Renal cortex interstitium (tissue), 15 donors: ENCODE measurements at places on chromosomes 3 and 15.
A peak's percentile ranks its signal among the peaks of the same experiment; 100 is the strongest.

GRCh38 chr3:161914703-161915417 lies 418.3 kb downstream of the OTOL1 start:
- DNase-seq: peak; percentile 20

DNA sequence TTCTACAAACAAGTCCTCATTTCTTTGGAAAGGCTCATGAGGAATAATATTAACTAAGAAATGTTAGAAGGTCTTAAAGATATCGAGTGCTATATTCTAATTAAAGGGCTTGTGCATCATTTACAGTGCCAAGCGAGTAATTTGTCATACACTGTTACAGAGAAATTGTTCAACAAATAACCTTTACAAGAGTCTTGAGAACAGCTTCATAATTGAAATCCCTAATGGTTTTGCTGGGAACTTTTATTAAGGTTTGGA lies 209.5 kb downstream of the MECOM start:
- no peak for DNase-seq

GRCh38 chr3:26312816-26313215 lies 309.8 kb upstream of the LRRC3B start:
- no peak for DNase-seq

- DNase-seq: no peak
Observed at GRCh38 chr3:64179249-64179648, 46.0 kb downstream of the PRICKLE2 start.

GRCh38 chr15:61474796-61475195 lies 245.7 kb upstream of the RORA start:
- DNase-seq: no peak

- peak; percentile 57 for DNase-seq
Observed at GRCh38 chr3:187741403-187742350, 3.6 kb downstream of the BCL6 start.

DNA sequence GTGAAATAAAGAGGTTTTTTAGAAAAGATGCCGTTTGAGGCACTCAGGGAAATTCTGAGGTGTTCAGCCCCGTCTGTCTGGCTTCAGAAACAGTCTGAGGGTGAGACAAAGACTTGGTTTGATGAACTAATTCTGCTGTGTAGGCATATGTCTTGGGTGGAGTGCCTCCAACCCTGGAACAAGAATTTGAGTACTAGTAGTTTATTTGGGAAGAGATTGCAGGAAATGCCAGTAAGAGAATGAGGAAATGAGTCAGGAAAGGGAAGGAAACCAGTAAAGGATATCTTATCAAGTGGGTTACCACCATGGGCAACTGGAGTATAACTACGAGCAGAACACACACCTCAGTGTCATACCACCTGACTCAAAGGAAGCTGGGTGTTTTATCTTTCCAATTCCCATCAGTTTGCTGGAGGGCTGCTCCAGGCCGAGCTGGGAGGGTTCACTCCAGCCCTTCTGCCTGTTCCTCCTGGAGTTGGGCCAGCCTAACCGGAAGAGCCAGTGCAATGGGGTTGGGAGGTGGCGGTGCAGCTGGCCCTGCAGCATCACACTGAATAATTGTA lies 75.3 kb downstream of the TGFBR2 start:
- no peak for DNase-seq

DNA sequence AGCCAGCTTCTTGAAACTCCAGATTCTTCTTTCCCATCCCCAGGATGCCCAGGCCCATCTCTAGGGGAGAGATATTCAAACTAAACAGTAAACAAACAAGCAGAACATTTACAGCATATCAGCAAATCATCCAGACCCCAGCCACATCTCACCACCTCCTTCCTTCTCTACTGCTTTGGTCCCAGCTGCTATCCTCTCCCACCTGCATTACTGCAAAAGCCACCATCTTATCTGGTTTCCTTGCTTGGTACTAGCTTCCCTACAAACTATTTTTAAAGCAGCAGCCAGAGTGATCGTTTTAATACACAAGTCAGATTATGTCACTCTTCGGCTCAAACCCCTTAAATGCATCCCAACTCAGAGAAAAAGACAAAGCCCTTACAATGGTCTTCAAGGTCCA lies 4.8 kb downstream of the LYSMD2 start:
- no peak for DNase-seq

DNA sequence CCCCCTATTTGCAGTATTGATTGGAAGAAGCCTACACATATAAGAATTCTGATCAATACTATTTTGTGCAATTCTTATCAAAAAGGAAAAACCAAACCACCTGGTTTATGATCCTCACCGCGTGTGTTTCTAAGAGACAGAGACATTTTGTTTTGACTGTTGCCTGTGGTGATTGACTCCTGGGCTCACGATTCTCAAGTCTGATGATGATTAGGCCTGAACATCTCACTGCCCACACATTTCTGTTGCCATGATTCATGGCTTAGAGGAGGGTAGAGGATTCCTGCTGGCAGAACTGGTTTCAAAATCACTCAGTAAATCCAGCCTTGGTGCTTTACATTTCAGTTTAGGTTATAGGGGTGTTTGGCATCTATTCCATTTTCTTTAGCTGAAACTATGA lies 88.3 kb upstream of the UBE3A start:
- no peak for DNase-seq

- DNase-seq: no peak
Observed at GRCh38 chr3:170740285-170740684, 129.7 kb downstream of the RPL22L1 start.

GRCh38 chr3:97974996-97975395 lies 2.8 kb upstream of the RIOX2 start:
- DNase-seq: no peak

DNA sequence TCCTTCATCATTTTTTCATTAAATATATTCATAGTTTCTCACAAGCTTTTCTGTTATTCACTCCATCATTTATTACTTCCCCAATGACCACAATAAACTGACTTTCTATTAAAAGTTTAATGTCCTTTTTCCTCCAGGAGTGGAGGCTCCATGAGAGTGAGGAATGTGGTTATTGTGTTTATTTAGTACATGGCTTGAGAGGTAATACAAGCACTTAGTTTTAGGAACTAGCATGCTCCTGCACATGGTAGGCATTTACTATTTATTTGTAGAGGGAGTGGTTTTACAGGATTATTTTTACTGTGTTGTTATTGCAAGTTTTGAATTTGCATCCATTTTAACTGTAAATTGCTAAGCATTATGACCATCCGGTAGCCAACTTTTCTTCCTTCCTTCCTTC lies 412.9 kb upstream of the SUCLG2 start:
- DNase-seq: no peak

DNA sequence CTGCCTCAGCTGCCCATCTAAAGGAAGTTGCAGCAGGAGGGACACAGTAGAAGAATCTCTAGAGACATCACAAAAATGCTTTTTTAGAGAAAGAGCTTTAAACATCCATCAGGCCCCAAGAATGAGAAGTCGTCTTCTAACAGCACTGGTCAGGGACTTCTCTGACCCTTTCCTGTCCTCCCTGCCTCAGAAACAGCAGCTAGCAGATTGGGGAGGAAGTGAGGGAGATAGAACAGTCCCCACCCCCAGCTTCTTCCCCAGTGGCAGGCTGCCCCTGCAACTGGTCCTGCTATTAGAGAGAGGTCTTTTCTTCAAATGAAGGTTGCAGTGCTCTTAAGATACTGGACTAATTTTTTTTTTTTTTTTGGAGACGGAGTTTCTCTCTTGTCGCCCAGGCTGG lies 55.1 kb downstream of the PDE8A start:
- no peak for DNase-seq

DNA sequence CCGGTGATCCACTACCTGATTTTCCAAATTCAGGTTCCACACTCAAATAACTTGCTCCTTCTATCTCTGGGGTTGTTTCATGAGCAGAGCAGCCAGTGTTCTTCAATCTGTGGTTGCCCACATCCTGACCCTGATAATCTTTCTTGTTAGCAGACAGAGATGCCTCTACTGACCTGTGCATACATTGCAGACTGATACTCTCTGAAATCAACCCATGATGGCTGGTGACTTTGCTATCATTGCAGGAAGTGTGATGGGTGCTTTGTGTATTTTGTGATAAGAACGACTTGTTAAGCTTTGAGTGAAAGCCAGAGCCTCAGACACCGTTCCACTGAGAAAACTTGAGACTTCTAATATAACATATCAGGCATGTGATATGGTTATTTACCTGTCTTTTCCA lies 39.9 kb downstream of the GATM start:
- DNase-seq: no peak

- DNase-seq: no peak
Observed at GRCh38 chr15:100926258-100926657, 7.1 kb downstream of the LRRK1 start.

DNA sequence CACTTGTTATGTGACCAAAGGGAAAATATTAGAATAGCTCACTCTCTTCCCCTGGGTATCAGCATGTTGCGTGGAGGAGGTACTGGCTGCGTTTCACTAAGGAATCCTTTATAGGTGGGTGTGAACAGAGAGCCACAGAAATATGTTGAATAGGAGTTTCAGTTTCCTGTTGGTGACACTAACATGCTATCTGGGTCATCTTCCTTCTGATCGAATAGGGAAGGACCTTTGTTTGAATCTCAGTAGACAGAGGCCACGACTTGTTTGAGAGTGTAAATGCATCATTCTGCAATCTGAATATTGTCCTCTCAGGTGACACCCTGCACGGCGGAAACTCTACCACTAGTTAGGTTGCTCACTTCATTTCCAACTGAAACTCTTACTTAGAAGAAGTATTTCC lies 157.9 kb upstream of the SLC2A2 start:
- no peak for DNase-seq

DNA sequence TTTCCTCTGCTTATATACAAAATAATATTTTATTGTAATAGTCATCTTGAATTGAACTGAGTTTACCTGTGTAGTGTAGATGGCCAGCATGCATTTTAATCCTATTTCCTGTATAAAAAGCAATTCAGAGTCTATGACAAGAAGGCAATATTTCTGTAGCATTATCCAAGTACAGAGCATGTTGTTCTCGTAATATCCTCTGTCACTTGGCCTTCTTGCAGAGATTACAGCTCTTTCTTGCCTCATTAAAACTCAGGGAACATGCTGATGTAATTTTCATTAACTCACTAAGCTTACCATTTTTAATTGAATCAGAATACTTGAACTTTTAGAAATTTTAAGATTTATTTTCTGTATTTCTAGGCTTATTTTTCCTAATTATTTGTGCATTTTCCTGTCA lies 203.3 kb upstream of the AGTR1 start:
- DNase-seq: no peak

DNA sequence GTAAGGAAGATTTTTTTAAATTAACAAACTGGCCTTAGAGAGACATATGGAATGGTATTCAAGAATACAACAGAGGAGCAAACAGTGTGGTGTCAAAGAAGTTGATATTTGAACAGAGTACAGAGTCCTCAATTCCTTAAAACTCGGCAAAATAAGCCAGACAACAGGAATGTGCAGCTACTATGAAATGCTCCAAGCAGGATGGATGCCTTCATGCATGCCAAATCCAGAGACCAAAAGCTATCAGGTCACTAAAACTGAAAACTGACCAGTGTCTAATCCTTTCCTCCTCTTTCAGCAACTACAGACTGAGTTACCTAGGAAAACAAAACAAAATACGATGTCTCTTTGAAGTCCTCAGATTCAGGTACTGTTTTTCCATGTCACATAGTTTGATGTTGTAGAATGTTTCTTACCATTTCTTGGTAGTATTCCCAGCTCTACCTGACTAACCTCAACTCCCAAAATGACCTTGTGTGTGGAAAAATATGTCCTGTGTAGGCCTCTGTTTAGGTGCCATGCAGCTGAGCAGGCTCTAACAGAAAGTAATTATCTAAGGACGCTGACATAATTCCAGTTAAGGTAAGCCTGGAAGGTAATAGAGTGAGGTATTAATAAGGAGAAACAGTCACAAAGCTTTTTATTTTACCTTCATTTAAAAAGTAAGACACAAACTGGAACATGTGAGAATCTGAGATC lies 46.9 kb downstream of the TBL1XR1 start:
- DNase-seq: no peak

GRCh38 chr3:111954228-111954990 lies 24.4 kb upstream of the ABHD10 start:
- no peak for DNase-seq

GRCh38 chr3:47006145-47006651 lies 26.7 kb downstream of the NBEAL2 start:
- no peak for DNase-seq

DNA sequence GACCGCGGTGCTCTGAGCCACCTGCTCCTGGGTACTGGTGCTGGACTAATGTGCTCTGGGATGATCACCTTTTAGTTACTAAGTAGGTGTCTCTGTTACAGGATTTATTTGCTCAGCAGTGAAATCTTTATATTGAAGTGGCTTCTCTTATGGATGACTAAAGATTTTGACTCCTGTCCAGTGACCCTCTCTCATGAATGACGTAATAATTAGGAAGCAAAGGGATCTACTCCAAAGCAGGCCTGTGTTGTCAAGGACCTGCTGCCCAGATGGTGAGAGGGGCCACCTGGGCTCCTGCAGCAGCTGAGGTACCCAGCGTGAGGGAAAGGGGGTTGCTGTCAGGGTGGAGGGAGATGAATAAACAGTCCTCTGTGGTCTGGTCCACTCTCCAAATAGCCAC lies 263.6 kb downstream of the GABRG3 start:
- DNase-seq: no peak

- peak; percentile 1 for DNase-seq
Observed at GRCh38 chr3:58899159-58899952, 150.5 kb downstream of the CFAP20DC start.
